CD4-positive, alpha-beta T cell (primary cell): ENCODE measurements at places on chromosomes 7 and 10.

DNA sequence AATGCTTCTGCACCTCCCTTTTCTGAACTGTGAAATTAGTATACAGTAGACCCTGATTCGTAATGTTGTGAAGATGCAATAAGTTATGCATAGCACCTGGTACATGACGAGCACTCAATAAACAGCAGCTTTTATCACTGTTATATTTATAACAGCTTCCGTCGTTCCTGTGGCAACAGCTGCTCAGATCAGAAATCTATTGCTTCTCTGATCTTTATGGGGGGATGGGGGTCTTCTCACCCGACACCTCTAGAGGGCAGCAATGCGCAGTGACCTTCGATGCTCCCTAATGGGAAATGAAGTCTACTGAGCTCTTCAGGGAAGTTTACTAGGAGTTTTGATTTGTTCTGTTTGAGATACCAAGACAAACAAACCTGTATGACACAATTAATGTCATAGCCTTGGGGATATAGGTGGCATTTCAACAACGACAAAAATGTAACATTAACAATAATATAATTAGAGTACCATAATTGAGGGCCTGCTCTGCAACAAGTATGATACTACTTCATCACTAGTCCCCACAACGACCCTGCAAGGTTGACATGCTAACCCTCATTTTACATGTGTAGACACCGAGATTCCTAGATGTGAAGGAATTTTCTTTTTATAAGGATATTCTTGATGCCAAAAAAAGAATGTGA lies 289.6 kb downstream of the SFMBT2 start:
- DNase-seq = peak; percentile 50

GRCh38 chr10:87053111-87053510 lies 33.0 kb downstream of the FAM25A start:
- DNase-seq = no peak

DNA sequence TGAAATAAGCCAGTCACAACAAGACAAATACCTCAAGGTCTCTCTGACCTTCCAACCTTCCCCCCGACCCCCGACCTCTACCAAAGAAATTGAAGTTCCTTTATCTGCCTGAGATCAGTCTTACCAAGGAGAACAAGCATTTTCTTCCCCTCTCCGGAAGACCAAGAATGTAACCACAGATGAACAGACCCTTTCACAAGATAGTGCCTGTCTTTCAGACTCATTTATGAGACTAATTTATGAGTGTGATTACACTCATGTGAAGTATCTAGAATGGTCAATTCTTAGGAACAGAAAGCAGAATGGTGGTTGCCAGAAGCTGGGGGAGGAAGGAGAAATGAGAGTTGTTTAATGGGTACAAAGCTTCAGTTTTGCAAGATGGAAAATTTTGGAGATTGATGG lies 108.9 kb upstream of the MKLN1 start:
- no peak for DNase-seq

DNA sequence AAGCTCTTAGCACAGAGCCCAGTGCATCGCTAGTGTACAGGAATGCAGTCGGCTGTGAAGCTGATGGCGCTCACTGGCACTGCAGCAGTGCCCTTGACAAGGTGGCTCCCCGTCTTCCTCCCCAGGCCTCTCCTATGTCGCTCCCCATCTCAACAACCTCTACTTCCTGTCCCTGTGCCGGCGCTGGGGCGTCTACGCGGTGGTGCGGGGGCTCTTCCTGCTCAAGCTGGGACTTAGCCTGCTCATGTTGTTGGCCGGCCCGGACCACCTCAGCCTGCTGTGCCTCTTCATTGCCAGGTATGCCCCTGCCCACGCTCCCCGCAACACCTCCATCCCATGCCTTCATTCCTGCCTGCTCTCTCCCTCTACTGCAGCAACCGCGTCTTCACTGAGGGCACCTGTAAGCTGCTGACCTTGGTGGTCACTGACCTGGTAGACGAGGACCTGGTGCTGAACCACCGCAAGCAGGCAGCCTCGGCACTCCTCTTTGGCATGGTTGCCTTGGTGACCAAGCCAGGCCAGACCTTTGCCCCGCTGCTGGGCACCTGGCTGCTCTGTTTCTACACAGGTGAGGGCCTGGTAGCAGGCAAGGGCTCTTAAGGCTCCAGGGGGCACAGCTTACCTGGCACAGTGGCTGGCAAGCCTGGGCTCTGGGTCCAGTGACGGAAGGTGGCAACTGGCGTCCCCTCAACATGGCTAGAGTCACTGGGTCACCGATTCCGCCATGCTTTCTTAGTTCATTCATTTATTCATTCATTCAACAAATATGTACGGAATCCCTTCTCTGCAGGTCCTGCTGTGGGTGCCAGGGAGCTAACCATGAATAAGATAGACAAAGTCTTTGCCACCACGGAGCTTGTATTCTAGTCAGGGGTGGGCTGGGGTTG lies 22.3 kb upstream of the C10orf95 start:
- peak; percentile 19 for DNase-seq

DNA sequence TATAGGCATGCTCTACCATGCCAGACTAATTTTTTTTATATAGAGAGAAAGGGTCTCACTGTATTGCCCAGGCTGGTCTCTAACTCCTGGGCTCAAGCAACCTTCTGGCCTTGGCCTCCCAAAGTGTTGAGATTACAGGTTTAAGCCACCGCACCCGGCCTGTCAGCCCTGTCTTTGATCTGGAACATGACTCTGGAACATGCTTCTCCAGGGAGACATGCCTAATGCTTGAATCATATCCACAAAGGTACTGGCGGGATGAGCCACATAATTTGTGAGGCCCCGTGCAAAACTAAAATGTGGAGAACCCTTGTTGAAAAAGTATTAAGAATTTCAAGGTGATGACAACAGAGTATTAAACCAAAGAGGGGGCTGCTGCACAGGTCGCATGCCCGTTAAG lies 282.8 kb downstream of the ARHGAP12 start:
- no peak for DNase-seq

- DNase-seq = no peak
Measured at GRCh38 chr10:60334991-60335390, 54.7 kb downstream of the ANK3 start.

DNA sequence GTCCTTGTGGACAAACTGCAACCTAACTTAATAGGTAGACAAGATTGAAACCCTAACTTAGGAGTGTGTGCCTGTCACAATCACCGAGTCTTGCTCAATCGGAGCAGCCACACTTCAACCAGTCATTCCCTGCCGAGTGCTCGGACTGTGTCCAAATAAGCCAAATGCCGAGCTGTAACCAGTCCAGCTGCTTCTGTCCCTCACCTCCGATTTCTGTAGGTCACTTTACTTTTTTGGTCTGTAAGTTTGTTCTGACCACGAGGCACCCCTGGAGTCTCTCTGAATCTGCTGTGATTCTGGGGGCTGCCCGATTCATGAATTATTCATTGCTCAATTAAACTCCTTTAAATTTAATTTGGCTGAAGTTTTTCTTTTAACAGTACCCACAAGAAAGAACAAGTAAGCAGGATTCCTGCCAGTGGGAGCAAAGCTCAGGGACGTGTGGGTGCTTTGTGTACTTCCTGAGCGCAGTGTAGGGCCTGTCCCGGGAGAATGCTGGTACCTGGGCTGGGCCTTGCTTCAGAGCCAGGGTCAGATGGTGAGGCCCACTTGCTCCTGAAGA lies 140.1 kb downstream of the ACTR3B start:
- no peak for DNase-seq

DNA sequence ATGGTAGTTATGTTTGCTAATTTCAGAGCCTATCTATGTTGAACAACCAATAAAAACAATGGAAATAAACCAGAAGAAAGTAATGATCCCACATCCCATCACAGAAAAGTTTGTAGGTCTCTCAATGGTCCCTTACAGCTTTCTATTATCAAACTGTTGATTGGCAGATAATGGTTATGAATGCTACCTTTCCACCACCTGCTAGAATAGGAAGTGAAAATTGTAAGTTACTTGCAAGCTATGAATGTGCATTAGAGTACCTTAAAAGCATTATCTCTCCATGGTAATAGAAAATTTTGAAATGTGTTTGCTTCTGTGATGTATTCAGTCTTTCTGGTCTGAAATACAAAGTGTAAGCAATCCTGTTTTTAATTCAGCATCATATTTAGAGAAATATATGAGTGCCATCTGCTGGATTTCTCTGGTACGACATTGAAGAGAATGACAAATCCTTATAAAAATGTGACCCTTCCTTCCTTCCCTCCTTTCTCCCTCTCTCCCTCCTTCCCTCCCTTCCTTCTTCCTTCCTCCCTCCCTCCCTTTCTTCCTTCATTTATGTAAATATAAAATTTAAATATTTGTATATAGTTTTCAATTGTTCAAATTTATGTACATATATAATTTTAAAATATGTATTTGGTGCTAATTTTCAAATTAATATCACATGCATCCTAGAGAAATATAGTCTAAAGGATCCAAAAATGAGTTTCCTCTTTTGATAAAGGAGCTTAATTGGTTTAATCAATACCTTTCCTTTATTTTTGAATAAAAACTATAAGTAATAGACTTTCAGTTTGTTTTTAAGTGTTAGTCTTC lies 41.4 kb upstream of the PNLIPRP3 start:
- DNase-seq = no peak

- no peak for DNase-seq
Measured at GRCh38 chr10:86285136-86285790, 81.3 kb downstream of the GRID1 start.

DNA sequence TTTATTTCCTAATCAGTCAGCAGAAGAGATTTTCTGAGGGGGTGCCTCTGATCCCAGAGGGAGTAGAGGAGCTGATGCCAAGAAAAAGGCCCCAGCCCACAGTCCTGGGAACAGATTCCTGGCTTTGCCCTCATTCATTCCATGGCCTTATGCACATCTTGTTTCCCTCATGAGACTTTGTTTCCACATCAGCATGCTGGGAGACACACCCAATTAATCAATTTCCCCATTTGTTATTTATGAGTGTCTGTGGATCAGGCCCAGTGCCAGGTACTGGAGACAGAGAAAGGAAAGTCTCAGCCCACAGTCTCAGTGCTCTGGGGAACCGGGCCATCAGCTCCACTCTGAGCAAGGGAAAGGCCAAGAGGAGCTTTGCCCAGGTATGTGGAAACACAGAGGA lies 496.2 kb upstream of the ZMIZ1 start:
- no peak for DNase-seq

- DNase-seq = no peak
Measured at GRCh38 chr7:130275826-130276297, 9.2 kb downstream of the CPA2 start.

DNA sequence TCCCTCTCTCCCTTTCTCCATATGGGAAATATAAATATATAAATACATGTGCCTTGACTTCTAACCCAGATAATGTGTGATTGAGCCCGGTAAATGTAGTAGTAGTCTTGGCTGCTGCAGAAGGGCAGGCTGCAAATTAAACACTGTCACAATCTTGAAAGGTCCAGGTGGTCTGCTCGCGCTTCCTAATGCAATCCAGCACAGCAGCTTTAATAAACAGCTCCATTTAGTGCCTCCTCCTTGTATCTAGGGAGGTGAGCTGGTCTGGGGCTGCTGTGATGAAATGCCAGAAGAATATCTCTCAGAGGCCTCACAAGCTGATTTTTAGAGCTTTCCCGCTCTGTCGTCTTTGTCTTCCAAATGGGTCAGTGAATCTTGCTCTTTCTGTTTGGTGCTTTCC lies 782 bp downstream of the POU6F2 start:
- no peak for DNase-seq

GRCh38 chr7:39355664-39356063 lies 210.5 kb upstream of the YAE1 start:
- no peak for DNase-seq

GRCh38 chr10:62381385-62382102 lies 7.4 kb downstream of the ZNF365 start:
- DNase-seq = no peak

DNA sequence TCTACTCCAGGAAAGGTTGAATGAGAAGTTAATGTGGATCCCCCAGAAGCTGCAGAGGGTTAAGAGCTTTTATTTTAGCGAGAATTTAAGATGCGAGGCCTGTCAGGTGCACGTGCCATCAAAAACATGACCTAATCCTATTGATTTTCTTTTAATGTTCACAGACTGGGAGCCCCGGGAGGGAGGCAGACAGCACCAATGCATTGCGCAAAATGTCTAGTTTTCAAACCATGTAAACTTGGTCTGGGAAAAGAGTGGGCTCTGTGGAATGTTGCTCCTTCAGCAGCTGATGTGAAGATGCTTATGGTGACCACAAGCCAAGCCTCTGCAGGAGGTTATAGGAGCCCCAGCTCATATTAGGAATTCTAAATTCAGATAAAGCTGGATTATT lies 172.0 kb upstream of the ITGB1 start:
- DNase-seq = no peak
